ENCODE measurements at places on chromosomes 3 and 15. TPM values are rescaled to one million over a fixed set of nuclear protein-coding genes. Genes with fewer than 3 reads are reported as not detected.

Gene ADAMTS17
- total RNA-seq = 22.4 TPM

Gene XIRP1
- not detected for total RNA-seq

Gene ANKUB1
- total RNA-seq = not detected

GRCh38 chr3:38097446-38098375, 39.2 kb downstream of the ACAA1 start:
- DNase-seq = no peak

DNA sequence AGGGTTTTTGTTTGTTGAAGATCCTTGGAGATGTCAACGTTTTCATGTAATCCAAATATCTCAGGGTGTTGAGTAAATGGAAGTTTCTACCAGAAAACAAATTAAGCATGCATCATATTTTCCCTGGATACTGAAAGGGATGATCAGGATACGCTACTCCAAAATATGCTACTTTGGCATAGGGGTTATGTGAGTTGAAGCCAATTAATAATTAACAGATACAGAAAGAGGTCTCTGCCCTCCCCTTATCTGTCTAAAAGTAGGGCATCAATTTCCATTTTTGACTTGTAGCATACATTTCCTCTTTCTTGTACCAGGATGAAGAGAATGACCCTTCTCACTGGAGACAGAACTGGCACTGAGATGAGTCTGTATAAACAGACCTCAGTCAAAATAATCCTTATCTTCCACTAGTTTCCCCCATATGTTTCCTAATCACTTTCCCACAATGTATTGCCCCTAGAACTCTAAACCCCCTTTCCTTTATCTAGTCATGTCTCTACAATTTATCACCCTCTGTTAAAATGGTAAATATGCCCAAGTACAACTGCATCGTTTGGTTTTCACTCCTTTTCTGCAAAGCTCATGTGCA, 17.4 kb upstream of the ASB14 start:
- no peak for DNase-seq

DNA sequence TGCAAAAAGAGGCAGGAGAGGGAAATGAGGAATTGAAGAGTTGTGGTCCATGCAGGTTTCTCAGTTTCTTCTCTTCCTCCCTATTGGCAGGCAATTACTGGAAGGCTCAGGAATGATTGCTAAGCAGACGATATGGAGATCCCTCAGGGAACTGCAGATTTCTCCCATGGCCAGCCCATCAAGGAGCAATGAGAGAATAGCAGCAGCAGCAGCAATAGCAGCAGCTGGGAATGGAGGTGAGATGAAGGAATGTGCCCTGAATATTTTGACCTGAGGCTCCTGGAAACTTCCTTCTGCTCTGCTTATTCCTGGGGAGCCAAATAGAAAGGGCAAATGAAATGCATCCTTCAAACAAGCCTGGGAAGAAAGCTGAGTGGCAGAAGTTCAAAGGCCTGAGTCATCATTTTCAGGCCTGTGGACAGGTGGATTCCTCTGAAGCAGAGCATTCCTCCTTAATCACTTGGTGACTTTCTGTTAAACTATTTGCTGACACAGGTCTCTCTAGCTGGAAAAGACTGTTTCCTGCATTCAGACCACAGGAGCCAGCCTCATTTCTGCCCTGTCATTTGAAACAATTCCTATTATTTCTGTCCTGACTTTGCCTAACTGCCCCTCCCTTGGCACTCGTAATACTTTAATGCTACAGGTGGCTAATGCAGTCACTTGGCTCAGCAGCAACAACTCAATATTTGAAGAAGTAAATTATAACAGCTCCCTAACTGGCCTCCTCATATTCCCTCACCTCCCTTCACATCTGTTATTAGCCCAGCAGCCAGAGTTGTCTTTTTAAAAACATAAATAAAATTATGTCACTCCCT, 146.9 kb upstream of the GADL1 start:
- no peak for DNase-seq

DNA sequence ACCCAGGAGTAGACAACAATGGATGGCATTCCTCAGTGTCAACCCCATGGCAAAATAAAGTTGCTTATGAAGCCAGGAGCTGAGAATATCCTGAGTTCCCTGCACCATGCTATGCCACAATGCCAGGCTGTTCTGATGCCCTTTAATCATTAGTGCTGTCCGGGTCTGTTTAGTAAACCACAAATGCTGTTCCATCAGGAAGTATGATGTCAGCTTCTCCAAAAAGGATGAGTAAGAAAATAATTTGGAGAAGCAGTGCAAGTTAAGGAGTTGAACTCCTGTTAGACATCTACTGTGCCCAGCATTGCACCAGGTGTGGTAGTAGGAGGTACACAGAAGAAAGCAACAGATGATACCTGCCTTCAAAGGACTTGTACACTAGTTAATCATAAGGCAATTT, 67.9 kb upstream of the GUCA1C start:
- DNase-seq = no peak

GRCh38 chr15:68130851-68131250, 74.3 kb downstream of the CALML4 start:
- no peak for DNase-seq

DNA sequence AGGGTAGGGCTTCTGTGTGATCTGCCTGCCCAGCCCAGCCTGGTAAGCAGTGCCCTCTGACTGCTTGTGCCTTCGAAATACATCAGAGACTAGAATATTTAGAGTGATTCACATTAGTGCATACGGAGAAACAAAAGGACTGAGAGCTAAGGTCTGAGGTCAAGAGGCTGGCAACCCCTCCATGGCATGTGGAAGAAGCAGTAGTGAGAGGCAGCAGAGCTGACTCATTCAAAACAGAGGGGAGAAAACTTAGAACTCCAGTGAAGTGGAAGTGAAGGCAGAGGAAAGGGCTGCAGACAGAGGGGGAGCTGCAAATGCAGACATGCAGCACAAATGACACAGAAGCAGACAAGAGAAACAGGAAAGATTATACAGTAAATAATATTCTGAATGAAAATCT, 61.6 kb downstream of the ULK4 start:
- DNase-seq = no peak

All from left lobe of liver (tissue), 2 donors.